ENCODE measurements at places on chromosomes 2 and 18. TPM values are rescaled to one million over a fixed set of nuclear protein-coding genes. Genes with fewer than 3 reads are reported as not detected.

Gene ITGA4
- total RNA-seq = 1.8 TPM

Gene RAD51AP2
- 0.28 TPM for total RNA-seq

Gene ACTG2
- total RNA-seq = 3.7 TPM

Gene C2orf78
- total RNA-seq = not detected

Gene ZNF385B
- total RNA-seq = 23.2 TPM

Gene ADD2
- 1.1 TPM for total RNA-seq

Gene DAW1
- not detected for total RNA-seq

Gene ANKRD53
- 0.78 TPM for total RNA-seq

Gene ASNSD1
- total RNA-seq = 38.8 TPM

DNA sequence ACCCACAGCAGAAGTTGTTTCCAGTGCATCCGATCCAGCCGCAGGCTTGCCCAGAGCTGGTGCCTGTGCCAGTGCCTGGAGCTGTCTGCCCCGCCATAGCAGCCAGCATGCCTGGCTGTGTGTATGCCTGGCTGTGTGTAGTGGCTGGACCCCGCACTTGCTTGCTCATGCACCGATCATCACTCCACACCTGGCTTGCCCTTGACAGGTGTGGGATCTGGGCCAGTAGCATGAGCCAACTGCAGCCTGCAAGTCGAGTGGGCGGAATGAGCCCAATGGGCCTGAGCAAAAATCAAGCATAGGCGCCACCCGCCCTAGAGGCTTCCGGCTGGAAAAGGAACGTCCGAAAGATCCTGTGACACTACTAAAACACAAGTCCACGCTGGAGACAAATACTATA lies 74.5 kb downstream of the EPB41L3 start:
- DNase-seq = no peak
- H3K4me3 ChIP-seq = no peak overlapping the region
- no peaks in the 10 kb centered on the region for H3K36me3 ChIP-seq
- H3K27ac ChIP-seq = no peak overlapping the region
- H3K27me3 ChIP-seq = no peaks in the 10 kb centered on the region

DNA sequence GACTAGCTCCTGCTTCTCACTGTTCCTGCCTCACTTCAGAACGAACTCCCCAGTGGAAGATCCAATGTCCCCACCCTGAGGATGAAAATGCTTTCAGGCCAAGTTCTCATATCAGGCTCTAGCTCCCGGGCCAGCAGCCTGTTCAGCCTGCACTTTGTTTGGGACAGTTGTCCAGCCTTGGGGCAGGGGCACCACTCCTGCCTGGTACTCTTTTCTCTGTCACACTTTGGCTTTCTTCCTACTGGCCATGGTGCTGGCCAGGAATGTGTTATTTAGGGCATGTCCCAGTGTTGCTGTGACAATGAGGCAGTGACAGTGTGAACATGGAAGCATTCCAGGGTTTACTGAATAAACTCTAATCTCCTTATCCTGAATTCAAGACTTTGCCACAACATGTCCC lies 154.1 kb downstream of the GALNT14 start:
- H3K27me3 ChIP-seq = no peaks in the 10 kb centered on the region
- H3K36me3 ChIP-seq = no peaks in the 10 kb centered on the region
- H3K27ac ChIP-seq = peak overlapping the region; percentile 45
- no peak overlapping the region for H3K4me3 ChIP-seq
- DNase-seq = no peak
- H3K4me1 ChIP-seq = peaks cover 45% of the 10 kb centered on the region

- no peaks in the 10 kb centered on the region for H3K27me3 ChIP-seq
- DNase-seq = no peak
- H3K27ac ChIP-seq = no peak overlapping the region
- H3K4me3 ChIP-seq = no peak overlapping the region
These were observed 18.8 kb downstream of the ENOSF1 start for GRCh38 chr18:693466-694187.

DNA sequence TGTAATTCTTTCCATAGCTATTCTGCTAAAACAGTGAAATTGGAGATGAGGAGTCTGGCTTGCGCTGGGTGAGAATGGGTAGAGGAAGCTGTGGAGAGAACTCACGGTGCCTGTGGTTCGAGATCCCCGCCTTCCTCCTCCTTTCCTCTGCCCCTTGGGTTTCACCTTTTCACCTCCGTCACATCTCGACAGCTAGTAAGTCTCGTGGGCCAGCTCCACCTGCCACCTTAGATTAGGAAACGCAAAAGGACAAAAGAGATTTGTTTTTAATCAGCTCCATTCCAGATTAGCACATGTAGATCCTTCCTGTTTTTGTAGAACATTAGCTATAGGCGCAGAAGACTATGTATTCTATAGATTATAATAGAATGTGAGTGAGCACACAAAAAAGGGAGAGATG lies 20.6 kb downstream of the TRIB2 start:
- H3K27ac ChIP-seq = peak overlapping the region; percentile 73
- no peaks in the 10 kb centered on the region for H3K27me3 ChIP-seq
- no peak overlapping the region for H3K4me3 ChIP-seq
- no peak for DNase-seq

DNA sequence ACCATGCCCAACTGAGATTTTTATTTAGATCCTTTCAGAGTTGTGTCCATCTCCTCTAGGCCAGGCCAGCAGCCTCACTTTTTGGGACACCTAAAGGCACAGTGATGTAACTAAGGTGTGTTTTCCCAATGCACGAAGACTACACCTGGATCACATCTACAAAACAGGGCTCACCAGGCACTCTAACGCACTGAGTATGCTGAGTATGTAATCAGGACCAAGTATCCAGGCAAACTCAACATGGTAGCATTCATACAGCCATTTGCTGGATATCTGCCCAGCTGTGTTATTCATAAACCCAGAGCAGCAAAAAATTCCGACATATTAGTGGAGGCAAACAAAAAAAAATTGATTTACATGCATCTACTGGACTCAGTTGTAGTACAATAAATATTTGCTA lies 33.8 kb downstream of the LPIN2 start:
- H3K4me3 ChIP-seq = no peak overlapping the region
- peak overlapping the region; percentile 72 for H3K27ac ChIP-seq
- no peaks in the 10 kb centered on the region for H3K4me1 ChIP-seq
- H3K27me3 ChIP-seq = no peaks in the 10 kb centered on the region

GRCh38 chr18:59951591-59951990 lies 51.8 kb downstream of the PMAIP1 start:
- H3K4me1 ChIP-seq = no peaks in the 10 kb centered on the region
- no peak overlapping the region for H3K4me3 ChIP-seq
- H3K27me3 ChIP-seq = no peaks in the 10 kb centered on the region
- H3K27ac ChIP-seq = no peak overlapping the region
- DNase-seq = no peak

GRCh38 chr2:104847586-104848160 lies 6.2 kb upstream of the POU3F3 start:
- H3K4me3 ChIP-seq = no peak overlapping the region
- H3K27me3 ChIP-seq = peaks cover 64% of the 10 kb centered on the region
- no peaks in the 10 kb centered on the region for H3K36me3 ChIP-seq
- no peak for DNase-seq

DNA sequence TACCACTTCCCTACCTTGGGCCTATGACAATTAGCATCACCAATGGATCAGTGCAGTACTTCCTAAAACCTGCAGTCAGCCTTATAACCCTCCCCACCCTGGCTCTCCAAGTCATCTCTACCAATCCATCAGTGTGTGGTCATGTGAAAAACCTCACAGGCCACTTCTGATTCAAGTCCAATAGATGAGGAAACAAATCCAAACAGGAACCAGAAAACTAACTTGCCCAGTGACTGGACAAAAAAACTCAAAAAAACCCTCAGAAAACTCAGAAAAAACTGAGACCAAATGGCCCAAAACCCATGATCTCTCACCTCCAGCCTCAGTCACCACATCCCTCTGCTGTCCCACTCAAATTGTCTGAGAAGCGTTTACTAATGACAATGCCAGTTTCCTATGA lies 43.3 kb downstream of the TGFA start:
- no peaks in the 10 kb centered on the region for H3K36me3 ChIP-seq
- no peak overlapping the region for H3K27ac ChIP-seq
- H3K27me3 ChIP-seq = no peaks in the 10 kb centered on the region
- no peak for DNase-seq
- H3K4me1 ChIP-seq = no peaks in the 10 kb centered on the region

DNA sequence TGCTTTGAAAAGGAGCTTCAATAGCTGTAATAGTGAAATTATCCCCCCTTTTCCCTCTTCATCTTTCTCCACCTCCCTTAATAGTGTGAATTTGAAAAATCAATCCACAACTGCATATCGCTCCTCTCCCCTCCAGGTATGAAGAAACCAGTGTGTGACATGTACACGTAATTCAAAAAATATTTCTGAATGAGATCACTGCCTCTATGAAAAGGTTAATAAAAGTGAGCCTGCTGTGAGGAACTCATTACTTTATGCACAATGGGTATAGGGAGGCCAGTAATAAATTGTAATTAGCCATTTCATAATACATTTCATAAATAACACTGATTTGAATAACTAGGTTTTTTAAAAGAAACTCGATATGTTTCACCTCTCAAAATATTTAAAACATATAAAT lies 209.0 kb upstream of the KYNU start:
- H3K4me1 ChIP-seq = no peaks in the 10 kb centered on the region
- no peak for DNase-seq
- H3K4me3 ChIP-seq = no peak overlapping the region
